ENCODE measurements at places on chromosomes 1 and 21.

GRCh38 chr1:19373211-19374082 lies 61.3 kb downstream of the SLC66A1 start:
- no peak for DNase-seq

GRCh38 chr1:20180129-20180843 lies 5.6 kb upstream of the UBXN10 start:
- no peak for DNase-seq

GRCh38 chr1:115506518-115506917 lies 135.3 kb upstream of the VANGL1 start:
- no peak for DNase-seq

DNA sequence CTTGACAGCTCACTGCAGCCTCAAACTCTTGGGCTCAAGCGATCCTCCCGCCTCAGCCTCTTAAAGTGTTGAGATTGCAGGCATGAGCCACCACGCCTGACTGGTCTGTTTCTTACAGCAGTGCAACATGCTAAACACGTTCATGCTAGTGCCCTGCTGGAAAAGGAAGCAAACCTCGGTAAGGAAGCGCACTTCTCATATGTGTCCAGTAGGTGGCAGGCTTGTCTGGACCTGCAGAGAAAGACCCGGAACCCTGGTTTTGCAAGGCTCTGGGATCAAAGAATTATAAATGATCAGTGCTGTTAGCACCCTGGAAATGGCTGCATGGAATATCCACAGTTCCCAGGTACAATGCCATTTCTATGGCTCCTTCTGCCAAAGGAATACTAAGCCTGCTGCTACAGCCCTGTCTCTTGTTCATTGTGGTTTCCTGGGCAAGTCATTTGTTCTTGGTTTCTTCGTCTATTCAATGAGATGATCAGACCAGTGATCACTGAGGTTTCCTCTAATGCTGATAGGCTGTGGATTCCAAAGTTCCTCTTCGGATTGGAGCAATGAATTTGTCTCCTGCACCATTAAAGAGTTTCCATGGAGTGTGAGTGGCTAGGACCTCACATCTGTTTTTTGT lies 15.9 kb downstream of the RNU5D-1 start:
- DNase-seq = no peak

DNA sequence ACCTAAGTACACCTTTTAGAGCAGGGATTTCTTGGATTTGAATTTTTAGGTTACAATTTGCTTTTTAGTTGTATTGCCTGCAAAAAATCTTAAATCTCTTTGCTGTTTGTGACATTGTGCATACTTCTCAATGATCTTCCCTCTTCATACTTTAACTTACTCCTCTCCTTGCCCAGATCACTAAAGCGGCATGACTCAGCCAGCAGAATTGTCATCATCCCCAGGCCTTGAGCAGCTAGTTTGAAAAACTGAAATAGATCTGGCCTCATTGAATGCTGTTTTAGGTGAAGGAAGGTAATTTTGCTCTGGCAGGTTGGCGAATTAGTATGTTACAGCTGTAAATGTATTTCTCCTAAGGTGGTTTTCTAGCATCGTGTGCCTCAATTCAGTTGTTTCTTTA lies 145.9 kb downstream of the RYR2 start:
- no peak for DNase-seq

- no peak for DNase-seq
Observed at GRCh38 chr21:44871576-44872269, 1.8 kb downstream of the PTTG1IP start.

- peak; percentile 74 for DNase-seq
Observed at GRCh38 chr1:160070243-160071163, 543 bp upstream of the KCNJ10 start.

DNA sequence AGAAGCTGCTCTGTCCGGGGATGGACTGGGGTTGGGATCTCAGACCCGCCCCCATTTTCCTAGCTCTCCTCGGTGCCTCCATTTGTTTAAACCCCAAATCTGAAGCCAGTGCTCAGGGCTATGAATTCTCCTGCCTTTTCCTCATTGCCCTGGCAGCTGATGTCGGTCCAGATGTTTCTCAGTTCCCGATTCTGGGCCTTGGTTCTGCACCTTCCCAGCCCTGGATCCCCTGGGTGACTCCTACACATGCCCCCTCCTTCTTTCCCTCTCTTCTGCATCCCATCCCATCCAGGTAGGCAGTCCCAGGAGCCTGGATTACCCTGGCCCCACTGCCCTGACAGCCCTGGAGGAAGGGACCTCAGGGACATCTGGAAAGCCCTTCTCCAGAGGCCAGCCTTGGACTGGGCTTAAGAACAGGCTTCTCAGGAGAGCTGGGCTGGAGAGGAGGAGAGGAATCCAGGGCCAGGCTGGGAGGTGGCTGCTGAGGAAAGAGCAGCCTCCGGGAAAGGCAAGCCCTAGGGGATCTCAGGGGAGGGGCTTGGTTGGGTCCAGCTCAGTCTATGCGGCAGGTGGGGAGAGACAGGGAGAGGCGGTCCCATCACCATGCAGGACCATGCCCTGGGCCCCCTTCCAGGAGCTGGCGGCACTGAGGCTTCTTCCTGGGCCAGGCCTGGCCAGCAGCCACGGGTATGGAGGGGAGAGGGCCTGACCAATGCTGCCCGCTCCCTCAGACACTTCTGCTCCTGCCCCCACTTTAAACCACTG lies 6.8 kb upstream of the EPS8L3 start:
- DNase-seq = peak; percentile 44

- DNase-seq = no peak
Observed at GRCh38 chr1:109312978-109313775, 6.4 kb upstream of the MYBPHL start.

GRCh38 chr1:21295002-21295401 lies 4.7 kb upstream of the ECE1 start:
- DNase-seq = no peak

- DNase-seq = no peak
Observed at GRCh38 chr1:43325381-43325780, 12.2 kb upstream of the MPL start.

- no peak for DNase-seq
Observed at GRCh38 chr1:44237721-44238457, 24.6 kb downstream of the DMAP1 start.

DNA sequence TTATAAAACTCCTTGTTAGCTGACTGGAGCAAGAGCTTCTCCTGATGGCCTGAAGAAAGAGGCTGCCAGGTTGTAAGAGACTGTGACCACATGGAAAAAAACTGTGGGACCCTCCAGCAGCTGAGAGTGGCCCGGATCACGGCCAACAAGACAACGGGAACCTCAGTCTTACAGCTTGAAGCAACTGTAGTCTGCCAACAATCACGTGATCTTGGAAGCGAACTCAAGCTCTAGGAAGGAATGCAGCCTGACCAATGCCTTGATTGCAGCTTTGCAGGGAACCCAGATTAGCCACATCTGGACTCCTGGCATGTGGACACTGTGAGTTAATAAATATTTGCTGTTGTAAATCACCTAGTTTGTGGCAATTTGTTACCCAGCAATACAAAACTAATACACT lies 442.6 kb upstream of the PRMT6 start:
- DNase-seq = no peak

DNA sequence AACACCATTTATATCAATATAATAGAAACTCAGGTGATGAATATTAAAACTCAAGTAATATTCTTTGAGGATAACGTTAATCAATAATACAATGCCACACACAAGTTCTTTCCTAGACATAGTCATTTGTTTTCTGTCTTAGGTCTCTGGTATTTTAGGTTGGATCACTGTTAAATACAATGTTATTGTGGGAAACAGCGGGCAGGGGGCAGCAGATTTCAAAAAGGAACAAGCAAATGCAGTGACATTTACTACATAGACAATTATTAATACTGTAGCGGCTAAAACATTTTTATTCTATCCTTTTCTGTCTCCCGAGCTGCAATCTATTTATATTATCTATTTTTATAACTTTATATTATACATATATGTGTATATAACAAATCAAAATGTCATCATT lies 186.4 kb upstream of the ZNHIT6 start:
- no peak for DNase-seq

DNA sequence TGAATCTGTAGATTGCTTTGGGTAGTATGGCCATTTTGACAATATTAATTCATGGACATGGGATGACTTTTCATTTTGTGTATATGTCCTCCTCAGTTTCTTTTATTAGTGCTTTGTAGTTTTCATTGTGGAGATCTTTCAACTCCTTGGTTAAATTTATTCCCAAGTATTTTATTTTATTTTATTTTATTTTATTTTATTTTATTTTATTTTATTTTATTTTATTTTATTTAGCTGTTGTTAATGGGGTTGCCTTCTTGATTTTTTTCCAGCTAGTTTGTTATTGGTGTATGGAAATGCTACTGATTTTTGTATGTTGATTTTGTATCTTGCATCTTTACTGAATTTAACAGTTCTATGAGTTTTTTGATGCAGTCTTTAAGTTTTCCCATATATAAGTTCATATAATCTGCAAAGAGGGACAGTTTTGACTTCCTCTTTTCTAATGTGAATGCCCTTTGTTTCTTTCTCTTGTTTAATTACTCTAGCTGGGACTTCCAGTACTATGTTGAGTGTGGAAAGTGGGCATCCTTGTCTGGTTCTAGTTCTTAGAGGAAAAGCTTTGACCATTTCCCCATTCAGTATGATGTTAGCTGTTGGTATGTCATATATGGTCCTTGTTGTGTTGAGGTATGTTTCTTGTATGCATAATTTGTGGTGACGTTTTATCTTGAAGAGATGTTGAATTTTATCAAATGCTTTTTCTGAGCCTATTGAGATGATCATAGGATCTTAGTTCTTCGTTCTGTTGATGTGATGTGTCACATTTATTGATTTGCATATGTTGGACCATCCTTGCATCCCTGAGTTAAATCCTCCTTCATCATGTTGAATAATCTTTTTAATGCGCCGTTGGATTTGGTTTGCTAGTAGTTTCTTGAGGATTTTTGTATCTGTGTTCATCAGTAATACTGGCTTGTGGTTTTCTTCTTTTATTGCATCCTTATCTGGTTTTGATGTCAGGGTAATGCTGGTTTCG lies 14.3 kb downstream of the CEPT1 start:
- no peak for DNase-seq

GRCh38 chr1:61520401-61520800 lies 204.5 kb downstream of the TM2D1 start:
- DNase-seq = no peak

- DNase-seq = no peak
Observed at GRCh38 chr1:66925558-66925910, 744 bp downstream of the MIER1 start.

- no peak for DNase-seq
Observed at GRCh38 chr1:201471772-201472171, 2.8 kb upstream of the PHLDA3 start.
